ENCODE measurements at places on chromosomes 5 and 9.

DNA sequence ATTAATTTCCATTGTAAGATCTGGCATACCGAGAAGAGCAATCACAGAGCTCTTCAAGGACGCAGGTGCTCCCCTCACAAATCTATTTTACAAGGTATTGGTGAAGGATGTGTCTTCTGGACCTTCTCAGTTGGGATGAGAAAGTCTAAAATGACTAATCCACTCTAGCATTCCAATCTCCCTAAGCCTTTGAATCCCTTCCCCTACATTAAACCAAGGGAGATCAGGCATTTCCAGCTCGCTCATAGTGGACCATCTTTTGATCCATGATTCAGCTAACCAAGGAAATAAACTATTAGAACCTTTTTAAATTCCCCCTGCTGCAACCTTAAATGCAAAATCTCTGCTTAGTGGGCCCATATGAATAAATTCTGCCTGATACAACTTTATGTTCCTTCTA is 95.9 kb upstream of the FBN2 start:
- DNase-seq, result no peak

- no peak for DNase-seq
These were observed 17.8 kb upstream of the SLC25A51 start for GRCh38 chr9:37921546-37922300.

DNA sequence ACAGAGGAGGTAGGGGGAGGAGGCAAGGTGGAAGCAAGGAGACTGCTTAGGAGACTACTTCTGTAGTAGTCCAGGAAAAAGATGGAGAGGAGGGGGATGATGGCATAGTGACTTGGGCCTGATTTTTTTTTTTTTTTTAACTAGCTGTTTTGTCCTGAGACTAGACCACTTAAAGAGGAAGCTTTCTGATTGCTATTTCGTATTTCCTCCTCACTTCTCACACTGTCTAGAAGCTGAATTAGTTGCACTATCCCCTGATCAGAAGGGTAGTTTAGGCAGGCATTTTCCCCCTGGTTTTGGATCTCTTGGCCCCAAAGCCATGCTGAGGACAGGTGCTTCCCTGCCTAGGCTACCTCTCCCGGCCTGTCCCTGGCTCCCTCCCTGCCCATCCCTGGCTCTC is 14.9 kb downstream of the LARP1 start:
- DNase-seq, result no peak

DNA sequence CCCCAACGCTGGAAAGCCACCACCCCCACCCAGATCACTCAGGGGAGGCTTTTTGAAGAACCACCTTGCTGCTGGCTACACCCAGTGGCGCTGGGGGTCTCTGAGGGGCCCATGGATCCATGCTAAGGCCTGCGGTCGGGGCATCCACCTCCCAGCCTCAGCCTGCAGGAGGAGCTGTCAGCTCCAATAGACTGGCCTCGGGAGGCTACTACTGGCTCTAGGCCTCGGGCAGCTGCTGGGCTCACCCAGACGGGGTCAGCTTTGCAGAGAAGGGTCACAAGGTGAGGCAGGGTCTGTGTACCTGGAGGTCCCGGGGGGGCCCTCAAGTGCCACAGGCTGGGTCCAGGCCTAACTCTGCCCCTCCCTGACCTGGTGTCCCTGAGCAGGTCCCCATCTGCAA is 193.7 kb downstream of the OLFM1 start:
- DNase-seq, result no peak

DNA sequence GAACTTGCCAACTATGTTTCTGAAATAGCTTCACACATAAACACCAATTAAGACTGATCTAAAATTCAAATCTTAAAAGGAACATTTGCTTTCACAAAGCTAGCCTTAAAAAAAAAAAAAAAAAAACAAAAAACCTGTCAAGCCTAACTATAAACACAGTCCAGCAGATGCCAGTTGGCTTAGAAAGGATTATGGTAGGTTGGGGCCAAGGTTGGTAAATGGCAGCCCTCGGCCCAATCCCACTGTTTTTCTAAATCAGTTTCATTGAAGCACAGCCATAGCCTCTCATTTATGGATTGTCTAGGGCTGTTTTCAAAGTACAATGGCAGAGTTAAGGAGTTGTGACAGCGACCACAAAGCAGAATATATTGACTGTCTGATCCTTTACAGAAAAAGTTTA is 75.7 kb upstream of the FRRS1L start:
- no peak for DNase-seq

DNA sequence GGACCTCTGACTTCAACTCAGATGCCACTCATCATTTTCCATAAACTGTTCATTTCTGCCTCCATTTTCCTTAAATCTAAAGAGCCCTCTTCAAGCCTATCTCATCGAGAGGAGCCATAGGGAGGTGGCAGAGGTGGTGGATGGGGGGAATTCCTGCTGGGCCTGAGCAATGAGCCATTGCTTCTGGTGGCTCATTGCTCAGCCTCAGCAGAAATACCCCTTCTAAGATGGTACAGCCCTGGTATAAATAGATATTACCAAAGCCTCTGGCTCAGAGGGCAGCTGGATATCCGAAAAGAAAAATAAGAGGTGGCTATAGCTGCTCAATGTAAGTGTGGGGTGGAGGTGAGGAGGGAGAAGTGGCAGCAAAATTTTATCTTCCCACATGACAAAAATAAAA is 313.5 kb downstream of the CAAP1 start:
- DNase-seq, result no peak

GRCh38 chr5:73151766-73152410 is 21.1 kb upstream of the TMEM174 start:
- DNase-seq, result no peak

GRCh38 chr5:144472221-144472620 is 301.5 kb downstream of the KCTD16 start:
- DNase-seq, result no peak

- no peak for DNase-seq
These were observed 266.4 kb downstream of the ICE1 start for GRCh38 chr5:5688925-5689310.

DNA sequence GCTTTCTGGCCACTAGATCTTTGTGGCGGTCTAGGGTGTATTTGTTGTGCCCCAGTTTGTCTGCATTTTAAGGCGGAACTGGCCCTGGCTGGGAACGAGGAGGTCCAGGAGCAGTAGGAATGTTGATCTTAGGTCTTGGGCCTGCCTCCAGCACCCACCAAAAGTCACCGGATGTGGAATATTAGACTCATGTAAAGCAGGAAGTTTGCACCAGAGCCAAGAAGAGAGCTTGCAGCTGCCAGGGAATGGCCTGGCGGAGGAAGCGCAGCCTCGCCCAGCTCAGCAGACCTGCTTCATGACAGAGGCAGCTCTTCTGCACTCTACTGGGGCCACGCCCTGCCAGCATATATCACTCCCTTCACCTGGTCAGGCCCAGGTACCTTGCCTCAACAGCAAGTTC is 3.3 kb downstream of the GPX3 start:
- DNase-seq, result no peak

- no peak for DNase-seq
These were observed 115.5 kb upstream of the STARD4 start for GRCh38 chr5:111627862-111628261.

- DNase-seq, result peak; percentile 37
These were observed 50.0 kb downstream of the DAPK1 start for GRCh38 chr9:87547671-87548081.

DNA sequence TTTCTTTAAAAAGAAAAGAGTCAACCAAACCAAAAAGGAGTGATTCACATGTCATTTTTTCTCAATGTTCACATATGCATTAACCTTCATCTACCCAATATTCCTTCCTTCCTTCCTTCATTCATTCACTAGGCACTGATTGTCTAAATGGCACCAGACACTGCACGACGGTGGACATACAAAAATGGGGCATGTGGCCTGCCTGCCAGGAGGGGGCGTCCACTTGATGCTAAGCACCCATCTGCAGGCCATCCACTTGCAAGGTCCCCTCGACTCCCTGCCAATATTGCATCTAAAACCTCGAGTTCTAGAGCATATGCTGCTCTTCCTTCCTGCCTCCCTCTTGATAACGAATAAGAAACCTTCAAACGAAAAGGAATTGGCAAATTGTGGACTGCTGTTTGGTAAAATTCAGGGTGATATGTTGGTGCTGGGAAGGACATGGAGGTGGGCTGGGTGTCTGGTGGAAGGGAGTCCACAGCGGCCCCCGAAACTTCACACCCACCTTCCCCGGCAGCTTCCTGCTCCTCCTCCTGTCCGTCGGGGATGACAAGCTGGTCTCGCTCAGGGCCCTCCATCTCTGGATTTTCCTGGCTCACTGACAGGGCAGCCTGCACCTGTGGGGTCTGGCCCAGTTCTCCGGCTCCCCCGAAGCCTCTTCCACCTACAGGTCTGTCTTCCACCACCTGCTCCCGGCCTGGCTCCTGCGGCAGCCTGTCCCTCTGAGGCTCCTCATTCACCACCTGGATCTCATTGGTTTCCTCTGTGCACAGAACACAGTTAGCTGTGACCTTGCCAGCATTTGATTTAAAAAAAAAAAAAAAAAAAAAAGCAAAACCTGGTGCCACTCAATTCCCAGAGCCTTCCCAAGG is 64.3 kb downstream of the GOLM1 start:
- DNase-seq, result peak; percentile 54

GRCh38 chr5:124599028-124599973 is 147.1 kb downstream of the ZNF608 start:
- DNase-seq, result no peak

DNA sequence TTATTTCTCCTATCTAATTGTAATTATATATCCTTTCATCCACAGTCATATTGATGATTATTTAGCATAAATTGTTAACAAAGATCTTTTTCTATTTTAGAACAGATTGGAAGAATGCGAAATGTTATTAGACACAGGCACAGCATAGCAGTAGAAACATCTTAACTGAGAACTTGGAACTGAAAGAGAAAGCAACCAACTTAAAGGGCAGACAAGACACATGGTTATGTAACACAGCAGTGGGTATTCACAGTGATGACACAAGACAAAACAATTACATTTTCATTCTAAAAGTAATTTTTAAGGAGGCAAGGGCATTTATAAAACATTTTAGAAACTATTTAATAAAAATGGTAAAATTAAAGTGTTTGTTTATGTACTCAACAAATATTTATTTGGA is 57.7 kb upstream of the MEF2C start:
- DNase-seq, result no peak

GRCh38 chr5:151742870-151743294 is 15.5 kb downstream of the ATOX1 start:
- DNase-seq, result peak; percentile 39

GRCh38 chr5:74209571-74209970 is 431.0 kb downstream of the ENC1 start:
- no peak for DNase-seq

DNA sequence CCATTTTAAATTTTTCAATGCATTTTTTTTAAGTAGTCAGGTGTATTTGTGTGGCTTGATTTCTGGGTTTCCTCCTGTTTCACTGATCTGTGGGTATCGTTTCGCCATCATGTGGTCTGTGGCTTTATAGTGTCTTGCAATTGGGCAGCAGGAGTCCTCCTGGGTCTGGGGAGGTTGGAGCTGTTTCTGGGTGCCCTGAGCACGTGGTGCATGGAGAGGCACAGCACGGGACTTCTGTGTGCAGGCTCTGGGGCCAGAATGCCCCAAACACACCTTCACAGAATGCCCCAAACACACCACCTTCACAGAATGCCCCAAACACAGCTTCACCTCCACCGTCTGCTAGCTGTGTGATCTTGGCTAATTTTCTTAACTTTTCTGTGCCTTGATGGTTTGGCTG is 82.6 kb upstream of the COL5A1 start:
- DNase-seq, result no peak

- DNase-seq, result no peak
These were observed 622.4 kb downstream of the CHSY3 start for GRCh38 chr5:130526708-130527107.

All from H54 (cell line).